ENCODE measurements at places on chromosomes 12 and 14.
A peak's percentile ranks its signal among the peaks of the same experiment; 100 is the strongest.

DNA sequence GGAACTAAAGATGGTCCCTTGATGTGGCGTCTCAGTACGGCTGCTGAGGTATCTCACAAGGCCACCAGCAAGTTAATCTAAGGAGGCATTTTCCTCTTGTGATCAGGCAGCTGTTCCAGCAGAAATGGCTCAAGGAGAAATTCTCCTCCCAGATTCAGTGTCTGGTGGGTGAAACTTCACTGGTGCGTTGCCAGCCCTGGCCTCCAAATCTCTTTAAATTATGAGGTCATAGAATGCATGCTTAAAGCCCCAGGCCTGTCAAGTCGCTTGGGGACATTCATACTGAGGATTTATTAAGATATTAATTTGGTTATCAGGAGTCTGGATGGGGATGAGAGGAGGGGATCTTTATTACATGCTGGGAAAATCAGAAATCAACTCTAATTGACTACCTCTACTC lies 72.9 kb downstream of the PPP2R5C start:
- DNase-seq, result no peak

- no peak for DNase-seq
Observed at GRCh38 chr14:94771158-94771905, 1.4 kb upstream of the GSC start.

- DNase-seq, result peak; percentile 28
Observed at GRCh38 chr12:27779416-27779919, 565 bp upstream of the KLHL42 start.

GRCh38 chr12:9388379-9388778 lies 180.2 kb upstream of the PZP start:
- no peak for DNase-seq

DNA sequence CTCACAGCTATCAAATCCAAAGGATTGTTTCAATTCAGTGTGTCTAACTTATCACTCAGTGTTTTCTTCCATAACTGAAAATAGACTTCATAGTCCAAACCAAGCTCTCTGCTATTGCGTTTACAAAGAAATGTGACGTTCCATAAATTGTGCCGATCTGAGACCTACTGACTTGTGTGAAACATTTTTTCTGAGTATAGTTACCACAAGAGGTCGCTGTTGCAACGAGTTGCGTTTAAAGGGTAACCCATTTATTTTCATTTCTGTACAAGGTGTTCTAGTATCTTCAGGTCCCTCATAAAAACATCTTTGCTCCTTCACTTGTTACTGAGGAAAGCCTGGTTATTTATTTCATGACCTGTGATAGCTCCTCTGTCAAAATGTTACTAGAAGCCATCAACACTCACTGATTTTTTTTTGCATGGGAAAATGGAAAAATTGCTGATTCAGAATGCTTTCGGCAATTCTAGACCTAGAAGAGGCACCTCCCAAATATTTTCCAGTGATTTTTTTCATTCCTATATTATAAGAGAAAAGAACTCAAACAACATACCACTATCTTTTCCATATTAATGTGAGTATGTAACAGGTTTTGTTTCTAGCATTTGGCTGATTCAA lies 60.9 kb upstream of the OR4E1 start:
- peak; percentile 45 for DNase-seq

DNA sequence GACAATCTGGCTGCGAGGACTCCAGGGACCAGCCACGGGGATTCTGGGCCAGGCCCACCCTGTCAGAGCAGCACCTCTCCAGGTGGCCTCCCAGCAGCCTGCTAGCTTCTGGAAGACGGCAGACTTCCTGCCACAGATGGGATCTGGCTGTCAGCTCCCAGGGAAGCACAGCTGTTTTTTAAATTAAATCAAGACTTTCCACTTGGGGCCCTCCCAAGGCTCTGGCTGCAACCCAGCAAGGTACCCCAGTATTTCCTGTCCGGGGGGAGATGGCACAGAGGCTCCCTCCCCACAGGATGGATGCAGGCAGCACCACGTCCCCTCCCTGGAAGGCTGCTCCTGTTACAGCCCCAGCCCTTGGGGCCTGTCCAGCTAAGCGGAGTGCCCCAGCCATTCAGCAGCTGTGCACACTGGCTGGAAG lies 56.9 kb downstream of the ACTN1 start:
- no peak for DNase-seq

GRCh38 chr12:31431721-31432240 lies 105.8 kb upstream of the SINHCAF start:
- DNase-seq, result no peak

DNA sequence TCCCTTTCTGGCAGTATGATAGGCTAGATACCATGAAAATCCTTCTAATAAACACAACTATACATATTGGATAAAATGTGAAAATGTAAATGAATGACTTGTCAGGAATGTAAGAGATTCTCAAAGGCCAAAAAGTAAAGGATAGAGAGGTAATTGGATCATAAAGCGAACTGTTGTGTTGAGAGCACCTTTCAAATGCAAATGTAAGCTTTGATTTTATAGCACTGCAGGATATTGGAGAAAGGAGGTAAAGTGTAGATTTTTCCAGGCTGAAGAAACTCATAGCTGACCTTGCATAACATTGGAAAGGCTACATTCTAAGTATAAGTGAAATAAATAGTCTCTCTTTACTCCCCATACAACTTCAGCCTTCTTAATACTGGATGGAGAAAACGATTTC lies 54.0 kb downstream of the PTPRB start:
- DNase-seq, result no peak

- DNase-seq, result no peak
Observed at GRCh38 chr14:30681752-30682355, 59.7 kb downstream of the SCFD1 start.

GRCh38 chr12:44384136-44384535 lies 492.0 kb downstream of the NELL2 start:
- no peak for DNase-seq

DNA sequence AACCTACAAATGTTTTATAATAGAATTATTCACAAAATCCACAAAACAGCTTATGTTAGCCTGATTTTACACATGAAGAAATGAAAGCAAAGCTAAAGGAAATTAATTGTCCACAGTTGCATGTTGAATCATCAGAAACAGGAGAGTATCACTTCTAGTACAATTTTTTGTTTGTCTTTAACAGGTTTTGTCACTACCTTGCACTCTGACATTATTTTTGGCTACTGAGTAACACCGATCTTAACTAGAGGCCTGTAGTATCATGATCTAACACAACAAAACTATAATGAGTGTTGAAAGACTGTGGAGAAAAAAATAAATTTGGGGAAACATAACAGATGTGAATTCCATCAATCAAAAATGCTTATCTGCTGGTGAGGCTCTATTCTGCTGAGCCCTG lies 60.1 kb downstream of the TAOK3 start:
- no peak for DNase-seq

DNA sequence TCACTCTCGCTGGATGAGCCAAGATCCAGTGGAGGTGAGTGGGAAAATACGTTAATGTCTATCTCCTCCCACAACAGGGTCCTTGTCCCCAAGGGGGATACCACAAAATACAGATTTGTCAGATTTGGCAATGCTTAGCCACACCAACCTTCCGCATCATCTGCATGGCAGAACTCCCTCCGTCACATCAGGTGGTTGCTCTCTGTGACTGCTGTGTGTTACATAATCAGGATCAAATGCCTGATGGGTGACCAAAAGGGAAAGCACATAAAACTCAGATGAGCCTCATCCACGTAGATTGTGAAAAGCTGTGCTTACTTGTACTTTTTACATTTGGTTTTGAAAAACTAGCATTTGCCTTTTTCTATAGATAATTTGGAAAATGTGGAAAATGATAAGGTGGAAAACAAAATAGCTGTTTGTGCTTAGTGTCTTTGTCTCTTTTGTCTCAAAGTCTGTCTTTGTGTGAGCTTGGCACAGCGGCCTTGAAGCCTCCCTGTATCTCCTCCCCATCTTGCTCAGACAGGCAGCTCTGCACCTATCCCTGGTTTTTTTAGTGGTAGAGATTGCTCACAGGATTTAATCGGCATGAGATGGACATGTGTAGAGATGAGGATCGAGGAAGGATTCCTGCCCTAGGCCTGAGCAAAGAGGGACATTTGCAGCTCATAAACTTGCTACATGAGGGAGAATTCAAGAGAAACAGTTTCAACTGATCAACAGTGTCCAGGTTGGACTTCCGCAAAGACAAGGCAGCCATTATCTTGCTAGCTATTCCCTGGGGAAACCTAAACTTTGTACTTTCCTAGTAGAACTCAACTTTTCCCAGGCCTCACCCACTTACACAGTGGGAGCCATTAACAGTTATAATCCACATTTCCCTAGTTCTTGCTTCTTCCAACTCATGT lies 3.6 kb upstream of the FGF6 start:
- DNase-seq, result no peak

GRCh38 chr12:49015196-49015595 lies 3.4 kb downstream of the PRKAG1 start:
- no peak for DNase-seq

- DNase-seq, result no peak
Observed at GRCh38 chr14:50377550-50378085, 19.1 kb downstream of the CDKL1 start.

- peak; percentile 22 for DNase-seq
Observed at GRCh38 chr14:41285186-41285748, 321.4 kb upstream of the LRFN5 start.

GRCh38 chr12:93198086-93198485 lies 179.6 kb upstream of the NUDT4 start:
- no peak for DNase-seq

DNA sequence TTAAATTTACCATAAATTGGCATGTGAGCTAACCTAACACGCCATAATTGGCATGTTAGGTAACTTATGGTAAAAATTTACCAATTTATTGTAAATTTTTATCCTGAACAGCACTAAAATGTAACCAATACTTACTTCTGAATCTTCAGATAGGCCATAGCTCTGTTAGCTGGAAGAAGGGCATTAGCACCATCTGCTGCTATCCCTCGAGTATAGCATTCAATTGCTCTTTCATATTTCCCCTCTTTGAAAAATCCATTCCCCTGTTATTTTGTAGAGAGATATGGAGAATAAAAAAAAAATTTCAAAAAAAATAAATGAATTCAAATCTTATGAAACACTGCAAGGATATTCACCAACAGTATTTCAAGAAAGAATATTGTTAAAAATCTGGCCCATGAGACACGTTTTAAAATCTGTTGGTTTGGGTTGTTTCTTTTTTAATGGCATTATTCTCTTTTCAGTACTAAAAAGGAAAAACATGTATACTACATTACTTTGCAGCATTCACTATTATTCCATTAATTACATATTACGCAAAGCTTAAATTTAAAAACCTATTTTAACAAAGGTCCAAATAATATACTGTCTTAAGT lies 19.1 kb downstream of the RPAP3 start:
- DNase-seq, result peak; percentile 42

DNA sequence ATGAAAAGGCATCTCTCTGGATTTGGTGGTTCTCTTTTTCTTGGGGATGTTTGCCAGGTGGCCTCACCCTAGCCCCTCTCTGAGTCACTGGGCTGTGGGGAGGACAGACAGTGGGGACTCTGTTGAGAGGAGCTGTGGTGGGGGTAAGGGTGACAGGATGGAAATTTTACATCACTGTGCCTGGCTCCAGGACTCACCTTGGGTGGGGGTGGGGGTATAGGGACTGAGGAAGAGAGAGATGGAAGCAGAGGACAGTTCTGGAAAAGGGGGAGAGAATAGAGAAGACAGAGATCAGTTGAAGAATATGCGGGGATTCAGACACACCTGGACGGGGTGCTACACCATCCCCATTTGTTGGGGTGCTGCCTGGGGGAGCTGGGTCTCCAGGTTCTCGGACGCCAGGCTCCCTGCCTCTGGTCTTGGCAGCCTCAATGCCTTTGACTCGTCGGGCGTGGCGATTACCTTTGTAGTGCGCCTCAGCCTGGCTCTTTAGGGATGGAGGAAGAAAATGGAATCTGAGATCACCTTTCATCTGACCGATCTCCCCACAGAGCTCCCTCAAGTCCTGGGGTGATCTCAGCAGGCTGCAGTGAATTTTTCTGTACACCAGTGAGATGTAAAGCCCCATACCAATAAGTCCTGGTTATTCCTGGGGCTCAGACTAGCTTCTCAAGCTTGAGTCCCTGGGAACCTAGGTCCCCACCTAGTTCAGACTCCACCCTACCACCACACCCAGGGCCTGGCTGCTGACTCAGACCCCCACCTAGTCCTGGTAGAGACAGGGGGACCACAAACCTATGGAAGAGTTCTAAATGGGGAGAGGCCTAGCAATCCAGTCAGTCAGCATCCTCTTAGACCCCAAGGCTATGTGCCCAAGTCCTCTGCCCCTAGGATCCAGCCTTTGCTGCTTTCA lies 9.6 kb upstream of the GPR84 start:
- DNase-seq, result peak; percentile 43

GRCh38 chr12:68733661-68734071 lies 12.3 kb upstream of the SLC35E3 start:
- DNase-seq, result no peak

GRCh38 chr14:56300495-56300894 lies 182.3 kb downstream of the PELI2 start:
- no peak for DNase-seq

- DNase-seq, result no peak
Observed at GRCh38 chr12:131101703-131102492, 148.2 kb downstream of the ADGRD1 start.

DNA sequence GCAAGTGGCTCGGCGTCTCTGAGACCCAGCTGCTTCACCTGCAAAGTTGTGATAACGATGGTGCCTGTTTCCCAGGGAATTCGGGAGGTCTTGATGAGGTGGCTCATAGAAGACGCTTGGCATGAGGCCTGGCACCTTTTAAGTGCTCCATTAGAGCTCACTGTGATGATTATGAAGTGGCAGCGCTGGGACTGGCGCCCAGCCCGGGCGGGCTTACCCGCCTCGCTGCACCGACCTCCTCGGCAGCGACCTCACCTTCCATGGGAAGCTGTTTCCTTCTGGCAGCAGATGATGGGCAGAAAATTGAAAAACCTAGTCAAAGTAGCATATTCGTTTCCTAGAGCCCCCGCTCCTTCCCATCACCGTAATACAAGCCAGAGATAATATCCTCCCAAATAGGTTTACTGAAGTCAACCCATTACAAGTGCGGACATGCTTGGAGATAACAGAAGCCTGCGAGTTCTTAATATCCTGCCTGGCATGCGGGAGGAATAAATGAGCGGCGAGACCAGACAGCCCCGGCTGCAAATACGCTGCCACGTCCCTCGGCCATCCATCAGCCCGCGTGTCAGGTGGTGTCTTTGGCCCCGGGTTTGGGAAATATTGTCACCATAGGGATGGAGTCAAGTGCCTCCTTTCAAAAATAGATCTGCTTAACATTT lies 35.2 kb upstream of the DLK1 start:
- no peak for DNase-seq

DNA sequence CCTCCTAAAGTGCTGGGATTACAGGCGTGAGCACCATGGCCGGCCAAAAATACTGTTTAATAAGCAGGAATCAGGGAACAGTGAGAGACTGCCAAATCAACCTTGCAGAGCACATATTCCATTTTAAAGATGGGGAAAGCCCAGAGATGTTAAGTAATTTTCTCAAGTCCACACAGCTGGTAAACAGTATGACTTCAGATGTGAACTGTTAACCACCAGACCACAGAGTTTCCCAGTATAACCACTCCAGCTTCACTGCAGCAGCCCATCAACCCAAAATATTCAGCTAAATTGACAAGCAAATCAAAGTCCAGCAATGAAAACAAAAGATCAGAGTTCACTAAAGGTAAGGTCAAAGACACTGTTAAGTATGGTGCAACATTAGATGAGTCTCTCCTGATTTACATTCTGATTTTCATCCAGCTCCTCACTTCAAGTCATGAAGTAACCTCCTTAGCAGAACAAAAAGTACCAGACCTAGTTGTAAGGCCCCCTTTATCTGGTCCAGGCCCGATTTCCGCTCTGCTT lies 82.1 kb downstream of the TRAFD1 start:
- no peak for DNase-seq

- DNase-seq, result peak; percentile 54
Observed at GRCh38 chr12:93245543-93245942, 132.2 kb upstream of the NUDT4 start.

All from activated CD4-positive, alpha-beta T cell treated with anti-CD3 and anti-CD28 coated beads for 36 hours (primary cell).